ENCODE measurements at places on chromosomes 16 and 17.

DNA sequence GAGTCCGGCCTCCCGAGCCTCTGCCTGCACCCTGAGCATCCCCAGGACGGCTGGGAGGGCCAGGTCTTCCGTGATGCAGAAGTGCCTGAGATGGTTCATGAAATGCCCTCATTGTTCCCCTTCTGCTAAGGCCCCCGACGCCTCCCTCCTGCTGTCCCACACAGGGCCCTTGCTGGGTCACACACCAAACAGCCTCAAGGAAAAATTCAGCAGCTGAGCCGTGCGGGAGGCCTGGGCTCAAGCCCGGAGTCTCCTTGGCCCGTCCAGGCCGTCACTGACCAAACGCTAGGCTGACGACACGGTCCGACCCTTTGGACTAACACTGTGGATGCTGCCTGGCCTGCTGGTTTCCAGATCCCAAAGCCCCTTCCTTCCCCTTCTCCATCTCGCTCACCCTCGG, 90.2 kb downstream of the RTN4RL1 start:
- DNase-seq, result no peak

DNA sequence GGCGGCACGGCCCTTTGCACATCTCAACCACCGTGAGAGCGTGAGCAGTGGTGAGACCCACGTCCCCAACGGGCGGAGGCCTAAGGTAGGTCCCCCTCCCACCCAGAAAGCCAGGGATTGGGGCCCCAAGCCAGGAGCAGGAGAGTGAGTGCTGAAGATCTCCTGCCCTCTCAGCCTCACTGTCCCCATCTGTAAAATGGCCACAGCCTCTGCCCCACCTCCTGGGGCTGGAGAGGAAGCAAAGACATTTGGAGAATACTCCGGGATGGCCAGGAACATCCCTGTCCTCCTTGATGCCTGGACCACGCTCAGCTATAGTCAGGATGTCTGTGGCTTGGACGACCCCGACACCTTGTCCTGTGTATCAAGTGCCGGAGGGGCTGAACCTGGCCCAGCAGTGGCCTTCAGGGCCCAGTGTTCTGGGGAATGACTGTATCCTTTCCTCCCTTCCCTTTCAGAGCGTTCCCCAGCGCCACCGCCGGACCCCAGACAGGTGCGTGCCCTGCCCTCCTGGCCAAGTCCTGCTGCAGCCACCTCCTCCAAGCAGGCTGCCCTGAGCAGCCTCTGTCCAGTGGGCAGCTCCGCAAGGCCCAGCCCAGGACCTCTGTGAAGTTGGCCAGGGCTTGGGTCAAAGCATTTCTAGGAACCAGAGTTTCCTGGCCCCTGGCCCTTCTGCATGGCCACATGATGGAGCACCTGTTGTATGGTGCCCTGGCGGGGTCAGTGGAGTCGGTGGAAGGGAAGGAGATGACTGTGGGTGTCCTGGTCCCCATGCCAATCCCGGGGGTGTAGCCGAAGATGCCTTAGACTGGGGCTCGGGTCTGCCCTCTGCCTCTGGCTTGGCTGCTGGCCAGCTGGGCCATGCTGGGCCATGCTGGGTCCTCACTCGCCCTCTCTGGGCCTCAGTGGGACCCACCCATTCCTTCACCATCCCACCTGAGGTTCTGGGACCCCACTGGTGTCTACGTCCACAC, 38.4 kb downstream of the ADCY7 start:
- DNase-seq, result no peak

- no peak for DNase-seq
These were observed 3.4 kb downstream of the NXPH3 start for GRCh38 chr17:49578952-49579500.

DNA sequence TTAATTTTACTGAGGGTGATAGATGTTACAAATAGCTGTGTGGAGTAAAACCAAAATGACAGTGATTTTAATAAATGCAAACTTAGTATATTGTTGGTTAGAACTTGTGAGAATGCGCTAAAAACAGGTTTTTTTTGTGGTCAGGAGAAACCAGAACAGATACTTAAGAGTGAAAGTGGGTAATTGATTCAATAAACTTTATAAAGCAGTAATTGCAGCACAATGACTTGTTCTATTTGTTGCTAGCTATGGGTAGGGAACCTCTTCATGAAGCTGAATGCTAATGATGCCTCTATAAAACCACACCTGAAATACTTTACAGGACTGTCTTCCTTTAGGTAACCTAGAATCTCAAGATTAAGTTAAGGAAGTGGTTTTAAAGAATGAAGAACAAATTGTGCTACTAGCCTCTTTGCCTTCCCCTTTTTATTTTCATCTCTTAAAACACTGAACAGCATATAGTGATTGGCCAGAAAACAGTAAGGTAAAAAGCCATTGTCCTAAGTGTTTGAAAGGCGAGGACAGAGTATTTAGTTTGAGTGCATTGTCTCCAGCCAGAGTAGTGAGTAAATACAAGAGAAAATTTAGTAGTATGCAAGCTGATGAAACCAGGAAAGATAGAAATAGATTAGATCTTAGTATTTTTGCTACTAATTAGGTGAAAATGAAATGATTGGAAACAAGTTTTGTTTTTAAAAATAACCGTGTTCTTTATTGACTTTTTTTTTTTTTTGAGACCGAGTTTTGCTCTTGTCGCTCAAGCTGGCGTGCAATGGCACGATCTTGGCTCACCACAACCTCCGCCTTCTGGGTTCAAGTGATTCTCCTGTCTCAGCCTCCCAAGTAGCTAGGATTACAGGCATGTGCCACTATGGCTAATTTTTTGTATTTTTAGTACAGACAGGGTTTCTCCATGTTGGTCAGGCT, 6.0 kb downstream of the GGNBP2 start:
- no peak for DNase-seq

DNA sequence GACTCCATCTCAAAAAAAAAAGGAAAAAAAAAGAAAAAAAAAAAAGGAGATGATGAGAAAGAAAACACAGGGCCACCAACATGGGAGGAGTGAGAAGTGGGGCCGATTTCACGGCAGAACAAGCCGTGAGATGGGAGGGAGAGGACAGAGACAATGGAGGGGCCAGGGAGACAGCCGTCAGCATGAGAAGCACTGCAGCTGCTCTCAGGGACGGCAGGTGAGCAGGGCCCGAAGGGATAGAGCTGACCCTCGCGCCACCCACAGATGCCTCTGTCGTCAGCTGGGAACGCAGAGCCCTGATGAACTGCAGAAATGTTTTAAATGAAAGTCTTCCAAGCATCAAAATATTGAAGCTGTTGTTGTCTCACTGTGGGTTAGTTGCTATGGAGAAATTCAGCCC, 20.3 kb downstream of the PITPNM3 start:
- no peak for DNase-seq

DNA sequence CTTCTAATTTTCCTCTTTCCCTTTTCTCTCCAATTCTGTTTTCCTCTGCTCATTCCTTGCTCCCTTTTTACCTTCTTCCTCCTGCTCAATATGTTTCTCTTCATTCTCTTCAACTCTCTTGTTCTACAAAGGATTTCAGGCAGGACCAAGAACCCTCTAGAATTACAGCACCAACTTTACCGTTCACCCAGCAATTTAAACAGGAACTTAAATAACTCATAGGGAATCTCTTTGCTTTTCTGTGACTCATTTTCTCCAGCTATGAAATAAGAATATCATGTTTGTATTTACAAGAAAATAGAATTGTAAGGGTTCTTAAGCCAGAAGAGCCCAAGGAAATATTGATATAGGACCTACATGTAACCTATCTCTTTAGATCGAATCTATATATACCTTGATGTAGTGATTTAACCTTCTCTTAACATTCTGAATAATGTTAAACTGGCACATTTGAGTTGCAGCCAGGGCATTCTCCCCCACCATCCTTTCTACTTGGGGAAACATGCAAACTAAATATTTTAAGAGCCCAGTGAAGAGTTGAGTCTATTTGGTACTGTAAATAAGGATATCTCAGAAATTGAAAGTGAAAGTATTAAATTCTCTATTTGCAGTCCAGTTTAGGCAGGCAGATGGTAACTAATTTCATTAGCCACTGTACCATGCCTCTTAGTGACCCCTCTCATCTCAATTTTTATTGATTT, 137.0 kb downstream of the ANKFN1 start:
- DNase-seq, result no peak

DNA sequence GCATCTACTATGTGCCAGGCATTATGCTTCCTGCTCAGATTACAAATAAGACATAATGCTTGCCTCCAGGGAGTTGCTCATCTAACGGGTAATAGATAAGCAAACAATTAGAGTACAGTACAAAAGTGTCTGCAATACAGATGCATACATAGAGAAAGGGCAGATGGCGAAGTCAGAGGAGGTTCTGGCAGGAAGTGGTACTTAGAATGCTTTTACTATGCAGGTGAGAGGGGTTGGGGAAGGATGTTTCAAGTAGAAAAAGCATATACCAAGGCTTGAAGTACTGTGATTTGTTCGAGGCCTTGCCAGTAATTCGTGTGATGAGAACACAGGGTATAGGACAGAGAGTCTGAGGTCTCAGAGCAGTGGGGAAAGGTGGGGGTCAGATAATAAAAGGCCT, 349.8 kb downstream of the UTP18 start:
- no peak for DNase-seq

GRCh38 chr17:49193513-49194296, 16.7 kb downstream of the GNGT2 start:
- DNase-seq, result no peak

DNA sequence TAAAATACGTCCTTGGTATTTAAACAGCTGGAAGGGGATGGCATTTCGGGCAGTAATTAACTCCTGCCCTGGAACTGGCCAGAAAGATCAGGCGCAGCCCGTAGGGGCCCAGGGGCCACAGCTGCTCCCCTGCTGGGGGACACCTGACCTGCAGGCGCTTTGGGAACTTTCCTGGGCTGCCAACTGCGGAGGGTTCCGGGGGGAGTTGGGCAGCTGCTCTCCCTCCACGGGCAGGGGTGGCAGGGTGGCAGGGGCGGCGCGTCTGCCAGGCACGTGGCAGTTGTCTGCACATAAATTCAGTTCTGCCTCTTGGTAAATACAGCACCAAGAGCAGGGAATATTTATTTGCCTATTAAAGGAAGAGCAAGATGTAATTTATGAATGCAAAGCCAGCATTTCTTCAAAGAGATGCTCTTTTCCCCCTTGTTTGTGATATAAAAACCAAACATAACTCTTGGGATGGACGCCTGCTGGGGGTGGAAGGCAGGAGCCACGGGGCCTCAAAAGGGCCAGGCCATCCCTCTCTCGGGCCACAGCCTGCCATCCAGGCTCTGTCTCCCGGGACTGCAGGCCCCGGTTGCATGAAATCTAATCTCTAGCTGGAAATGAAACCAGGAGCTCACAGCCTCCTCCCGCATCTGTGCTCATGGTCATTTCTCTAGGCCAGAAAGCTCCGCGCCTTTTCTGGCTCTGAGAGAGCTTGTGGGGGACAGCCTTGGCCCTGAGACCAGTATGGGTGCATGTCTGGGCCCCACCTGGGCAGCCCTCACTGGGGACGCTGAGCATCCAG, 29.9 kb upstream of the CHMP6 start:
- DNase-seq, result no peak

DNA sequence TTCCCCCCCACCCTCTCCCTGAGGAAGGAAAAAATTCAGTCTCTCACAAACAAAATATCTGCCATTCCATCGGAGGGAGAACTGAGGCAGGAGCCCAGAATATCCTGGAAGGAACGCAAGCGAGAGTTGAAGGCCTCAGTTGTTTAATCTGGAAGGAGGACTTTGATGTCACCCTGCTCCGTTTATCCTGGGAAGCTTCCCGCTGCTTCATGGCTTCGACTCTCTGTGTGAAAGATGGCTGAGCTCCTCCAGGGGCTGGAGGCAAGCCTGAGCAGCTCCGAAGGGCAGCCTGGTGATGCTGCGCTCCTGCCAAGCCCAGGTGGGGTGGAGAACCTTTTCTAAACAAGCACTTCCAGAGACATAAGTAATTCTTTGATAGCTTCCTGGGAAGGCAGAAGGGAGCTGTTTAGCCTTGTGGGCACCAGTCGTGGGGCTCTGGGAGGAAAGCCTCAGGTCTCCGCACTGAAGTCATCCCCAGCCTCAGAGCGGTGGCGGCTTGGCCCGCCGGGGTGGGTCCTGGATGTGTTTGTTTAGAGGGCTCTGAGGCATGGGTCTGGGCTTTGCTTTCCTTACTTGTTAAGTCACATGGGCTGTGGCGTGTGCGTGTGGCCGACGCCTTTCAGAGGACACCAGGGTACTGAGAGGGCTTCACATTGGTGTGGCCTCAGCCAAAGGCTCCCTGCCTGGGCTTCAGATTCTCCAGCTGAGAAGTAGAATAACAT, 7.9 kb downstream of the NKD1 start:
- no peak for DNase-seq

DNA sequence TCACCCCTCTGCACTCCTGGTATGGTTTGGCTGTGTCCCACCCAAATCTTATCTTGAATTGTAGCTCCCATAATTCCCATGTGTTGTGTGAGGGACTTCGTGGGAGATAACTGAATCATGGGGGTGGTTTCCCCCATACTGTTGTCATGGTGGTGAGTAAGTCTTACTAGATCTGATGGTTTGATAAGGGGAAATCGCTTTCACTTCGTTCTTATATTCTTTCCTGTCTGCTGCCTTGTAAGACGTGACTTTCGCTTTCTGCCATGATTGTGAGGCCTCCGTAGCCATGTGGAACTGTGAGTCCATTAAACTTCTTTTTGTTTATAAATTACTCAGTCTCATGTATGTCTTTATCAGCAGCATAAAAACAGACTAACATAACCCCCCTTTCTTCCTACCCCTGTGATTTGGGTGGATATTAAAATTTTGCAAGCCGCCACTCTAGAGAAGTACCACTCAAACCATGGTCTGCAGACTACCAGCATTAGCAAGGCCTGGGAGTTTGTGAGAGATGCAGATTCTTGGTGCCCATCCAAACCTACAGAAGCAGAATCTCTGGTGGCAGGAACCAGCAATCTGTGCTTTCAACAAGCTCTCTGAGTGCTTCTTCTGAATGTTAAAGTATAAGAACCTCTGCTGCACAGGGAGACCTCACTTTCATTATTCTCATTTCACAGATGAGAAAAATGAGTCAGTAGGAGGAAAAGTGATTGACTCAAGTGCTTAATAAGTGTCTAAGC, 999.5 kb upstream of the EEF2KMT start:
- no peak for DNase-seq

DNA sequence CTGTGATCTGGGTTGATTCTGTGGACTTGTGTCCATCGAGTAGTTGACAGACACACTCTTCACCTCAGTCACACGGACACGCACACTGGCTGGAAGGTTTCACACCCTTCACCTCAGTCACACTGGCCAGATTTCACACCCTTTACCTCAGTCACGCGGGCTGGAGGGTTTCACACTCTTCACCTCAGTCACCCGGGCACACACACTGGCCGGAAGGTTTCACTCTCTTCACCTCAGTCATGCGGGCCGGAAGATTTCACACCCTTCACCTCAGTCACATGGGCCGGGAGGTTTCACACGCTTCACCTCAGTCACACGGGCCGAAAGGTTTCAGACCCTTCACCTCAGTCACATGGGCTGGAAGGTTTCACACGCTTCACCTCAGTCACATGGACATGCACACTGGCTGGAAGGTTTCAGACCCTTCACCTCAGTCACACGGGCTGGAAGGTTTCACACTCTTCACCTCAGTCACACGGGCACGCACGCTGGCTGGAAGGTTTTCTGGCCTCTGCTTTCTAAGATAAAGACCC, 96.2 kb downstream of the PGS1 start:
- no peak for DNase-seq

GRCh38 chr17:48592057-48592514, 1.5 kb downstream of the HOXB5 start:
- no peak for DNase-seq

Measured in H4 (cell line).